ENCODE measurements at places on chromosomes 16 and 17.

DNA sequence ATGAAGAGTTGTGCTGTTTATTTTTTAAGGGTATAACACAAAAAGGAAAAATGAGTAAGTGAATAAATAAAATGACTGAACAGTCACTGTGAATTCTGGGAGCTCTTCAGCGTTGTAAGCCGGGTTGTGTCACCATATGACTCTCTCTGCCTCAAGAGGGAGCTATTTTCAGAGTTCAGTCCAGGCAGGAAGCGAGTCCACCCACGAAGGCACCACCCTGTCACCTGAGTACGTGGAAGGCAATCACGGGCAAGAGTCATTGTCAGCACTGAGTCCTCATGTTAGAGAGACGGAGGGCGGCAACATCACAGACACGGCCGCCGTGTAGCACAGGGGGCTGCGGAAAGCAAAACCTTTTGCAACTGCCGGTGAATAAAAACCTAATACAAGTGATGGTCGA is 227.6 kb downstream of the UTP18 start:
- DNase-seq, result no peak

- DNase-seq, result peak; percentile 44
Measured at GRCh38 chr17:39197380-39198185, at the start of gene CACNB1. CACNB1 (minus strand) TSS chr17:39197669; CDS start chr17:39197495, 174 bp downstream.

DNA sequence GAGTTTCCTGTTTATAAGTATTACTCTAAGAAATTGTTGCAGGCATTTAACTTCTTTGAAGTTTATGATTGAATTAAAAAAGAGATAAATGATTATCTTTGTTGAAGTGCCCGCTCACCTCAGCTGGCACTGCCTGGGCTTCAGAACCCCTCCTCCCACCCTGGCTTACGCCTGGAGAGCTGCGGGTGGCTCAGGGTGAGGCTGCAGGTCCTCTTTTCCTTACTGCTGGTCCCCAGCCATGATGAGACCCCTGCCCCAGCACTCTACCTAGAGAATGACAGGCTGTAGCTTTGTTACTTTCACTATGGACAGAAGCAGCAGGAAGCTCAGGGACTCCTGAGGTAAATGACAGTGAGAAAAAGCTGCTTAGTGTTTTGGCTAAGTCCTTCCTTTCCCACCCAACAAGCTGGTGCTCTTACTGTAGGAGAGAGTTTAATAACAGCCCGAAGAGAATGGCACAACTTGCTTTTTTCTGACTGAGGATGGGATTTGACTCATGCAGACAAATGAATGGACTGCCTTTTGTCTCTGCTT is 62.1 kb downstream of the EPN2 start:
- DNase-seq, result no peak

- no peak for DNase-seq
Measured at GRCh38 chr17:77804796-77805426, 153.6 kb upstream of the TNRC6C start.

DNA sequence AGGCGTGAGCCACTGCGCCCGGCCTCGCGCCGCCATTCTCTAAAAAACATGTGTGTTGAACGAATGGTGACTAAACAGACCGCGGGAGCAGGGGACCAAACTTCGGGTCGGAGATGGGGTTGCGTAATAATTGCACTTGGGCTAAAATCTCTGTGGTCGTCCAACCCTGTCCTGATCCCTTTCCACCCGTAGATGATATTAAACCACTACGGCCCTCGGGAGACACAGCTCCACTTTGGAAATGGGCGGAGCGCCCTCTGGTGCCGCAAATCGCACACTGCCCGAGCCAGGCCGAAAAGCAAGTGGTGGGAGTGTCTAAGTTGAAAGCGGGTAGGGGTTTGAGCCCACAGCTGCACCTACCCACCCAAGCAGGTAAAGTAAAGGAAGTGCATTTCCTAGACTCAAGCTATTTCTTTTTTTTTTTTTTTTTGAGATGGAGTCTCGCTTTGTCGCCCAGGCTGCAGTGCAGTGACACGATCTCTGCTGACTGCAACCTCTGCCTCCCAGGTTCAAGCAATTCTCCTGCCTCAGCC is 17.0 kb downstream of the CAVIN1 start:
- DNase-seq, result peak; percentile 72
